ENCODE measurements at places on chromosomes 7 and 10. TPM values are rescaled to one million over a fixed set of nuclear protein-coding genes. Genes with fewer than 3 reads are reported as not detected.

DNA sequence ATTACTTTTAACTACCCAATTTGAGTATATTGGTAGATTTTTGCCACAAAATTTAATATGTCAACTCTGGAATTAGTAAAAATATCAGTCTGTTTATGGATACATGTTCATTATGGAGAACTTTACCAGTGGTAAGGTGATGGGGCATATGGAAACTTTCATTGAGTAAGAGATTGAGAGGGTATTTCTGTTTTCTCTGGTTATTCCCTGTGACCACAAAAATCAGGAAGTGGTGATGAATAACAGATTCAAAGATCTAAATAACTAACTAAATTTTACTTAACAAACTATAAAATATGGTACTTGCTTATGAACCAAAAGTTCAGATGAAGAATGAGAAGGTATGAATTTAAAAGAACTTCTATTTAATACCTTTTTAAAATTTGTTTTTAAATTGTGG, 22.1 kb upstream of the STEAP4 start:
- no peak for DNase-seq

GRCh38 chr10:43131906-43132305, 6.3 kb upstream of the CSGALNACT2 start:
- no peak for DNase-seq

DNA sequence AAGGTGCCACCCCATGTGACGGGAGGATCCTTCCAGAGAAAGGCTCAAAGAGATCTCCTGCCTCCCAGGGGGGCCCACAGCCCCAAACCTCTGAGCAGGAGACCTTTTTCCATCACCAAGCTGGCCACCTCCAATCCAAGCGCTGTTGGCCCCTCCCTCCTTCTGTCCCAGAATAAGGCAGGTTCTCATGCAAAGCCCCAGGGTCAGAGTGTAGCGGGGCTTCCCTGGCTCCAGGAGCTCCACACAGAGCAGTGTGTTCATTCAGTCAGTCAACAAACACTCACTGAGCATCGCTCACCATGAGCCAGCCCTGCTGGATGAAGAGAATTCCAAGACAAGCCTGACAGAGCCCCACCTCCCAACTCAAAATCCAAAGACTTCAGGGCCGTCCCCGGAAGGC, 39.0 kb downstream of the TNRC18 start:
- DNase-seq = no peak

GRCh38 chr7:100538654-100539435, at the start of gene AGFG2:
TSS of gene AGFG2 (plus strand) at chr7:100539203. CDS start at chr7:100539347, 144 bp downstream.
- peak; percentile 100 for DNase-seq

DNA sequence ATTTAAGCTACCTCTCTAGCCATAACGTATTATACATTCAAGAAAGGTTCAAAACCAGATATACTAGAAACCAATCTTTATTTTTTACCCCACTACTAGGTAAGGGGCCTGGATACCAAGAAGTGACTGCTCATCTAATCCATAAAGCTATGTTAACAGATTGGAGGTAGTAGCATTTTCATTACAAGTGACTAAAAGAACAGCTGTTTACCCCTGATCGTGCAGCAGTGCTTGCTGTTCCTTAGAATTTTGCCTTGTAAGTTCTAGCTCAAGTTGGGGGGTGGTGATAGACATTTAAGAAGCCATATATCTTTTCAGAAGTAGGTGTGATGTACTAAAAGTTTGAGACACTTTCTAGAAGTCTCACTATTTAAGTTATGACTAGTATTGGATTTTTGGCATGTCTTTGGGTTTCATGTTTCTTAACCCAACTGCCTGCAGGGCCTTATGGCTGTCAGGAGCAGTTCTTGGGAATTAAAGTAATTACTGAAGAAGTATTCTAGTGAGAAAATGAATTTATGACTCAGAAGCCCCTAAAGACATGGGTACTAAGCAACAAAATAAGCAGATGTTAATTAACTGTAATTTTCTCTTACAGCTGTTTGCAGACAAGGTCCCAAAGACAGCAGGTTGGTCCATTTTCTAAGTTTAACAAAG, 2.3 kb downstream of the PPIA start:
- DNase-seq = no peak

GRCh38 chr10:94115725-94116124, 122.0 kb downstream of the PLCE1 start:
- DNase-seq = no peak

DNA sequence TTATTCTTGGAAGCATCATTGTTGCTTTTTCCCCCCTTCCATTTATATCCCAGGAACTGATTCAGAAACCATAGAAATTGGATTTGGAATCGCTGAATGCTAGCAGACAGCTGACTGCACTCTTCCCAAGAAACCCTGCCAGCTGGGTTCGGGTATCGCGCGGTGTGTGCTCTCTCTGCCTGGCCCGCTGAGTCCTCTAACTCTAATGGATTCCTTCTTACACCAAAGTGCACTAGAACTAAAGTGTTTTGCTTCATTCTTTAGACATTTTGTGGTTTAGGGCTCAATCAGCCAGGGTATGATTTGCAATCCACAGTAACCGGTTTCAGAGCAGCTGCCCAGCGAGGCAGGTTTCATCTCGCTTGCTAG, 92.2 kb downstream of the EGFR start:
- peak; percentile 45 for DNase-seq

- no peak for DNase-seq
Observed at GRCh38 chr10:128725531-128725930, 599.3 kb upstream of the MKI67 start.

Gene SEMA3D
- polyA plus RNA-seq = 44.4 TPM

Gene NPC1L1
- polyA plus RNA-seq = 0.28 TPM

Gene MOSPD3
- 25.3 TPM for polyA plus RNA-seq
